Endothelial cell of coronary artery (primary cell): ENCODE measurements at places on chromosomes 16 and 17. TPM values are rescaled to one million over a fixed set of nuclear protein-coding genes. Genes with fewer than 3 reads are reported as not detected.

Gene FLCN
- total RNA-seq, result 33.4 and 37.0 TPM in 2 replicates

Gene MIEN1
- 11.3 and 12.6 TPM in 2 replicates for total RNA-seq

Gene IRX6
- total RNA-seq, result not detected in 2 replicates

Gene IKZF3
- total RNA-seq, result not detected in 2 replicates

Gene RNF222
- not detected in 2 replicates for total RNA-seq

Gene KCNJ18
- total RNA-seq, result not detected in 2 replicates

Gene PPY
- not detected in 2 replicates for total RNA-seq

Gene OR1D5
- not detected in 2 replicates for total RNA-seq

Gene SLC38A10
- total RNA-seq, result 54.8 and 64.0 TPM in 2 replicates

Gene GAST
- not detected in 2 replicates for total RNA-seq

Gene CSH1
- not detected in 2 replicates for total RNA-seq

Gene ADGRG3
- not detected in 2 replicates for total RNA-seq
